ENCODE measurements at places on chromosomes 2 and 18. TPM values are rescaled to one million over a fixed set of nuclear protein-coding genes. Genes with fewer than 3 reads are reported as not detected.
A peak's percentile ranks its signal among the peaks of the same experiment; 100 is the strongest.

DNA sequence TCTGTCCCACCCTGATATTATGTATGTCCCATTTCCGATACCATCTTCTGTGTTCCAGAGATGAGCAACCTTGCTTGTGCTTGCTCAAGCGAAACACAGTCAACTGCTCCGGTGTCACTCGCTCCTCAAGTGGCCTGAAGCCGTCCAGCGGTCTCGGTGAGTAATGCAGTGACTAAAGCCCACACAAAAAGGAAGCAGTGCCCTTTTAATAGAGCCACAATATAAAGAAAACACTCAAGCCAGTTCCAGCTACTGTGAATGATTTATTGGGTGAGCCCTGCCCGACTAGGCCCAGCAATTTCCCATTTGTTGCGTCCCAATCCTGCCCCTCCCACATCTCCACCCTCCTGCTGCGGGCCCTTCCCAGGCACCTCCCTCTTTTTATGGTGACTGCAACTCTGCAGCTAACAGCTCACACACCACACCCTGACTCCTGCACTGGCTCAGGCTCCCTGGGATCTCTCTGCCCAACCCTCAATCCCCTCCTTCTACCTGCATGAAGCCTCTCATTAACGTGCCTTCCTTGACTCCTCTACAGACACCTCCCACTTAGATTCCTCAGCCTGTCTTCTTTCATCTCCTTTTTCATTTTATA is 44.2 kb upstream of the DSC1 start:
- DNase-seq = peak; percentile 6

DNA sequence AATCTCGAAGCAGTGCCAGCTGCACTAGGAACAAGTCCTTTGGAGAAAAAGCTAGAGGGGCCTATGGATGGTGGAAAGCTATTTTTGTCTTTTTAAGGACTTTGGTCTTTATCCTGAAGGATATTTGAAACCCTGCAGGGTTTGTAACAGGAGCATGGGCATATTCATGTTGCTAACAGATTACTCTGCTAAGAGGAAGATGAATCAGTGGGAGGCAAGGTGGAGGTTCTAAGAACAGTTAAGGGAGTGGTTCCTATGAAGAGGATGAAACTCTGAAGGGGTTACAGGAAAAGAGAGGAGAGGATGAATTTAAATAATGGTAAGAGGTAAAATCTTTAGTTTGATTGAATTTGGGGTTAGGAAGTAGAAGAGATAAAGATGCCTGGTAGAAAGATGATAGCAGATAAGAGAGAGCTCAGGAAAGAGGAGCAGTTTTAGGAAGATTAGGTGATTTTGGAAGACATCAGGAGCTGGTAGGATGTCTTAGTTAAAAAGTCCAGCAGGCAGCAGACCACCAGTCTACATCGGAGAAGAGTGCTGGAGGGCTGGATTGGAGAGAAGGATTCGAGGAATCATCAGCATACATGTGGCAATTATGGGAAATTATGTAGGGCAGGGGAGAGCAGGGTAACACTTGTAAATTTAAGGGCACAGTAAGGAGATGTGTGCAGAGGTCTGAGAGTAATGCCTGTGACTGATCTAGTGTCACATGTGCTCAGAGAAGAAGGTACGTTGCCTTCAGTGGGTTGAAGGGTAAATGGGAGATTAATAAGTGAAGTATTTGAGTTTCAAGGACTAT is 39.3 kb upstream of the C1GALT1C1L start:
- no peak for DNase-seq

FOXI3 gene
- not detected for total RNA-seq

DNA sequence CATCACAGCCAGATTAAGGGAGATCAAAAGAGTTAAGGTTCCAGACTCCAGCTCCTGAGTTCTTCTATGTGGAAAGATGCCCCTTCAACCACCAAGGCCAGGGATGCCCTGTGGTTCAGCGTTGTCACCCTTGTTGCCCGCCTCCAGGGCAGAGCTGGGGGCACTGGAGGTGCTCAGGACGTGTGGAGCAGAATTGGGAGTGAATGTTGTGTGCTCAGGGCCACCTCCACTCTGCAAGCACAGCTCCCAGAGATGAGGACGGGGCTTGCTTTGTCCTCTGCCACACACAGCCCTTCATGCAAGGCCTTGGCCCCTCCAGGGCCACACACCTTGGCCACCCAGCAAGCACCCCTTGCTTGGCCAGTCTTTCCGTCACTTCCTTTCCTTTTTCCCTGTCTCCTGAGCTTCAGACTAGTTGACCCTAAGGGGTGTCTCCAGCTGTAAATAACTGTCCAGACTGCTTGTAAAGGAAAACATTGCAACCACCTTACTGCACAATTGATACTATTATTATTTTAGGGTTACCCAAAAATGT is 103.3 kb downstream of the AGAP1 start:
- no peak for DNase-seq

DNA sequence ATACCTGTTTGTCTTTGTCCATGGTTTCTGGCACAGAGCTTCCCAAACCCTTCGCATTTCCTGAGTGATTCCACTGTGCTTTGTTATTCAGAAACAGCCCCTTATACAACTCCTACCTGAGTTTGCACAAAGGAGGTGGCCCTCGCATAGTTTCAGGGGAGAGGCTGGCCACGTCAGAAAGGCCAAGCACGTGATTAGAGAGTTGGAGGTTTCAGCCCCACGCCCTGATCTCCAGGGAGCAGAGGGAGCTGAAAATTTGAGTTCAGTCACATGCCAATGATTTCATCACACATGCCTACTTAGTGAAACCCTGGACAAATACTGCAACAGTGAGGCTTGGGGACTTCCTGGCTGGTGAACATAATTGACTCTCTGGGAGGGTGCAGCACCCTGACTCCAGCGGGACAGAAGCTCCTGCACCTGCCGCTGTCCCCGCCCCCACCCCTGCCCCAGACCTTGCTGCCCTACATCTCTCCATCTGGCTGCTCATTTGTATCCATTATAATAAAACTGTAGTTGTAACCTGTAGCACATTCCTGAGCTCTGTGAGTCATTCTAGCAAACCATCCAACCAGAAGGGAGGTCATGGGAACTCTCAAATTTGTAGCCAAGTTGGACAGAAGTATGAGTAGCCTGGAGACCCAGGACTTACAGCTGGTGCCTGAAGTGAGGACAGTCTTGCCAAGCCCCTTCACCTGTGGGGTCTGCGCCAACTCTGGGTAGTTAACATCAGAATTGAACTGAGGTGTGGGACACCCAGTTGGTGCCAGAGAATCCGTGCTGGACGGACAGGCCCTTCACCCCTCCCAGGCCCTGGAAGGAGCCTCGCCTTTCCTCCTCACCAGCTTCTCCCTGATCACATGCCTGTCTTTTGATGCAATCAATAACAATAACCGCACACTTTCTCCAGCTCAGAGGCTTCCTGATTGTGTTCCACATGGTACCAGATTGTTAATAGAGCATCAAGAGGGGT is 224.3 kb downstream of the ANAPC1 start:
- no peak for DNase-seq

DNA sequence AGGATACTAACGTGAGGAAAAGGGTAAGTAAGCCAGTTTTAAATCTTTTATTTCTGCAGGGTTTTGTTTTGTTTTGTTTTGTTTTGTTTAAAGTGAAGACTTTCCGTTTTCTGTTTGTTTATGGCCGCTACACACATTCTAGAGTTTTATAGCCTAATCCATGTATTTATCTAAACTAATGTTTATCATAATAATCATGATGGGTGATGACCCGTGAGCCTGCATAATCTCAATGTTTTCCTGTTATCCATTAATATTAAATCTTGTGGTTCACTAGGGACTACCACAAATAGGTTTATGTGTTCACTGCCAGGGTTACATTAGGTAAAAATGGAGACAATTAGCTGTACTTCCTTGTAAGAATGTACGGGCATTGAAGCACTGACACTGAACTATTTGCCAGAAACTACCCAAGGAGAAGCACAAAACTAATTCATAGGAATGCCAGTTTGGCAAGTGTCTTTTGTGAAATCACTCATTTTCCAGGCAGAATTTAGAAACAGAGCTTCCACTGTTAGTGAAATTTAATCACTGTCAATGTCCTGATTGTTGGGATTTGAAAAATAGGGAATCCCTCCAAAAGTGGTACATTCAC is 574.8 kb downstream of the LRP1B start:
- no peak for DNase-seq

- peak; percentile 59 for DNase-seq
These were observed 18.1 kb downstream of the EPAS1 start for GRCh38 chr2:46315103-46315890.

DNA sequence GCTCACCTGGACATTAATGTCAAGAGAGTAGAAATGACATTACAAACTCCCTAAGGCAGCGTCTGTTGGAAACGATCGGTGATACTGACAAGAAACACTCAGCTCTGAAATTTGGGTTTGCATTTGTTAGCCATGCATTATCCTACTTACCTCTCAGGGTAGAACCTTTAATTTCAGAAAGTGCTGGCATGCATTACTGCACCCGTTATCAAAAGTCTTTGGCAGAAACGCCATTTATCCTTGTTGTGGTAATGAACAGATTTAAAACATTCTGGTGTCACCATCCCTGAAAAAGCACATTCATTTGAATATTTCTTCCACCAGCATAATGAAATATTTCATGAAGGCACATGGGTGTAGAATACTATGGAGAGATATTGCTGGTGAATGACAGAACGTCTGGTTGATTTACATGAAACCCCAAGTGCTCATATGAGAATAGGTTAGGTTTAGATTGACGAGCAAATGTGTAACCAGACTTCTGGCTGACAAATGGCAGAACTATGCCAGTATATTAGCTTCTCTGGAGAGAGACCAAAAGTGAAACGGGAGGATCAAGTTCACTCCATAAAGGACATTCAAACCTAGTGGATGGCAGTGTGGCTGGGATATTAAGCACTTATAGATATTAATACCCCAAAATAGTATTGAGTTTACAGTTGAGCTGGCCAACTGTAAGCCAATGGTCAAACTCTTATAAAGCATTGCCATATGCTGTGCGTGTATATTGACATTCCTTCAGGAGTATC is 53.5 kb upstream of the ITGB6 start:
- DNase-seq = no peak

MYOM1 gene
- total RNA-seq = 0.95 TPM

- no peak for DNase-seq
These were observed 1544.4 kb downstream of the LRP1B start for GRCh38 chr2:140586379-140586778.

GRCh38 chr2:74107071-74107470 is 40.6 kb downstream of the BOLA3 start:
- no peak for DNase-seq

GRCh38 chr2:121519153-121519552 is 11.5 kb upstream of the RNU4ATAC start:
- no peak for DNase-seq

- DNase-seq = no peak
These were observed 1084.7 kb upstream of the NXPH2 start for GRCh38 chr2:139864821-139865302.

- no peak for DNase-seq
These were observed 114.7 kb downstream of the DNAH6 start for GRCh38 chr2:84631047-84631446.

DNA sequence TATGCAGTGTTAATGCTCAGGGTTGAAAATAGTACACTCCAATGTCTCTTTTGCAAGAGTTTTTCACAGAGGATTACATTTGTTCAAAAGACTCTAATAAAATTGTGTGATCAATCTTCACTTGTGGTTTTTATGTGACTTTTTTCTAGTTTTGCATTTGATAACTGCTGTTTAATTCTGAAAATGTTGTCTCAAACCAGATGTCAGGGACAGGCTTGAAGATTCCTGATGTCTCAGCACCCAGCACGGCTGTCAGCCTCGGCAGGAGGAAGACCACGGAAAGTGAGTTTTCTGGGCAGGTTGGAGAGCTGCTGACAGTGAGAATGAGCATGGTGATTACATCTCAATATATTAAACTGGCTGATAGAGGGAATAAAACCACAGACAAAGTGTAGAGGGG is 9.1 kb downstream of the SOX11 start:
- no peak for DNase-seq

DNA sequence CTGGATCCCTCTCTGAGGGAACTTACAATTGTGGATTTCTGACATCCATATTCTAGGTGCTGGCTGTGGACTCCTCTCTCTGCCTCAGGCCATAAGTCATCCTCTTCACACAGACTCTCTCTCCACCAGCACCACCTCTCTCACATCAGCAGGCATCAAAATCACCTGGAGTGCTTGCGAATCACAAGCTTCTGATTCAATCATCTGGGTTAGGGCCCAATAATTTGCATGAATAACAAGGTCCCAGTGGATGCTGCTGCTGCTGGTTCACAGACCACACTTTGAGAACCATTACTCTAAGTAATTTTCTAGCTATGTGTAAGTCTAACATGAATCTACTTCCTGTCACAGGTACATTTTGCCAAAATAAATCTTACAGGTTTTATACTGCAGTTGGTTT is 214.9 kb downstream of the DSEL start:
- no peak for DNase-seq

DNA sequence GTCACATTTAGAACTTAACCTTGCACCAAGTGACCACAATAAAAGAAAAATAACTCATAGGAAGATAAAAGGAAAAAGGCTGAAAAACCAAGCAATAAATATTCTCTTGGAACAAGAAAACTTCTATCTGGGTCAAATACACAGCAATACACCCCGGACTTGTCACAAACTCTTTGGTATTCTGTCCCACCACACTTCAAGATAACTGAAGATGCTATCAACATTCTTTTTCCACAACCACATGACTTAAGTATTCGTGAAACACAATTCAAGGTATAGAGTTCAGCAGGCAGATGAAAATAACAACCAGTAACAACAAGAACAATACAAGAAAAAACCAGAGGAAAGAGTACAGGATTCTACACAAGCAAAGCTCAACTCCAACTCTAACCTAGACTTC is 18.0 kb downstream of the MBD2 start:
- DNase-seq = no peak

NETO1 gene
- not detected for total RNA-seq

DNA sequence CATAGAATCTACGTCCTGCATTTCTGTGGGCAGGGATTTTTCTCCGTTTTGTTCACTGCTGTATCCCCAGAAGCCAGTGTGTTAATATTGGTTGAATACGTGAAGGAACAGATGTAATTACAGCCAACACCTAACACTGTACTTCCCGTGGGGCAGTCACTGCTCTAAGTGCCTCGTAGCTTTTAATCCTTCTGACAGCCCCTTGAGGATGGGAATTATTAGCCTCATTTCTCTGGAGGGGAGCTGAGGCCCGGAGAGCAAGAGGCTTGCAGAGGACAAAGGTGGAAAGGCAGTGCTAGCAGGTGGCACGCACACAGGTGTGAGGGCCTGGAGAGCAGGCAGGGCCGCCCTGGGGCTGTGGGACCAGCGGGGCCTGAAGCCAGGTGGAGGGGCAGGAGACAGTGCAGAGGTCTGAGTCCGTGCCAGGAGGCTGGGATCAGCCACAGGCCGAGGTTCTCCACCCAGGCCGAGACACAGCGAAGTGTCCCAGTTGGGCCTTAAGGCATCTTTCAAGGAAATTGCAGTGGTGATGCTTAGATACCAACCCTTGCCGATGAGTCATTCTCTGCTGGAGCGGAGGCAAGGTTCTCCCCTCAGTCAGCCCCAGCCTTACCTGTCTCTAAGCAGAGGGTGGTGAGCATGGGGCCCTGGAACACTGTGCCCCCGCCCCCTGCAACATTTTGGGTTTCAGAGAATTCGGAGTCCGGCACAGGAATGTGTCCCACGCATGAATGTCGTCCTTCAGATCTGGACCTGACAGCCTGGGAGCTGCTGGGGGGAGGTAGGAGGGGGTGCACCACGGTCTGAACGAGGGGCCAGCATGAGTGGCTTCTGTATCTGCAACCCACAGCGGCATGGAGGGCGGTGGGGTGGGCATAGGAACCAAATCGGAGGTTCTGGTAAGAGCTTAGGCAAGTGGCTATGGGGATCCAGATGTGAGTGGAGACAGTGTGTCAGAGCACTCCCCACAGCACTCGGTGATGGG is 122.6 kb downstream of the GBX2 start:
- DNase-seq = no peak

- no peak for DNase-seq
These were observed 177.7 kb downstream of the MREG start for GRCh38 chr2:215835657-215836056.

NR4A2 gene
- total RNA-seq = 23.0 TPM

TNFAIP6 gene
- total RNA-seq = not detected

DPP4 gene
- total RNA-seq = 22.4 TPM
